ENCODE measurements at places on chromosomes 7 and 10.

DNA sequence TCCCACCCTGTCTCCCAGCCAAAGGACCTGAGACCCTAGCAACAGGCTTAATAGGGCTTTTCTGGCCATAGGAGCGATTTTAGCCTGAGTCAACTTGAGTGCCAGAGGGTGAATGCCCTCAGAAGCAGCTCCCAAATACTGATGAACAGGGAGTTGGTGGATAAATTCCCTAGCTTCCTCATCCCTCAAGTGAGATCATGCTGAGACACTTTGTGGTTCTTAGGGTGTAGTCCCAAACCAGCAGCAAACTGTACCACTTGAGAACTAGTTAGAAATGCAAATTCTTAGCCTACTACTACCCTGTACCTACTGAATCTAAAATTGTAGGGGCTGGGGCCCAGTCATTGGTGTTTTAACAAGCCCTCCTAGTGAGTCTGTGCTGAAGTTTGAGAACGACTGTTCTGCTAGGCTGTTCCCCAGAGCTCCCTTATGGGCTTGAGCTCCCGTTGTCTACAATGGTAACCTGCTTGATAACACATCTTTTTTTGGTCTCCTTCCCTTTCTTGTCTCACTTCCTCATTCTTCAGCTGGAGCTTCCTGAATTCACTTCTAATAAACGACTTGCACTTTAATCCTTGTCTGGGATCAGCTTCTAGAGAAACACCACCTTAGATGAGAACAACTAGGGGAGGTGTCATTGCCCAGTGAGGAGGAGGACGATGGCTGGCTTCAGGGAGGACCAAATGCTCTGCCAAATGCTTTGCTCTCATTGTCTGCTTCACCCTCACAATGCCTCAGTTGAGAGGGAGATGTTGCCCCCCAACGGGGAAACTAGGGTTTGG is 18.2 kb upstream of the CDH23 start:
- peak; percentile 75 for DNase-seq

DNA sequence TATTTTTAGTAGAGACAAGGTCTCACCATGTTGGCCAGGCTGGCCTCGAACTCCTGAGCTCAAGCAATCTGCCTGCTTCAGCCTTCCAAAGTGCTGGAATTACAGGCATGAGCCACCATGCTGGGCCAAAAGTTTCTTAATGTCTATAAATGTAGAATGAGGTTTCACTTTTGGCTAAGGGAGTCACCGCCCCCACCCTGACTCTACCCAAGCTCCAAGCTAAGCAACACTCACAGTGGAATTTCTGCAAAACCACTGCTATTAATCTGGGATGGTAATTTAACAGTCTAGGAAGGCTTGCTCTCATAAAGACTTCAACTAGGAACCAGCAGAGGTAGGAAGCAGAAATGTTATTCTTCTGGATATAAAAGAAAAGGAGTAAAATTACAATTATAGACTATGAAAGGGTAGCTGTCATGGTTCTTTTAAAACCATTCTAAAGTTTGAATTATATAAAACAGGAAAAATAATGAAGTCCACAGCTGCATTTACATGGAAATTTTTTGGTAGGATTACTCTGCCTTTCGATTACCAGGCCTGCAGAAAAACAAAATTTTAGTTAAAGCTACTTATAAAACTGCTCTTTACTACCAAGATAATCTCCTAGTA is 211.6 kb downstream of the SFMBT2 start:
- DNase-seq, result peak; percentile 49

DNA sequence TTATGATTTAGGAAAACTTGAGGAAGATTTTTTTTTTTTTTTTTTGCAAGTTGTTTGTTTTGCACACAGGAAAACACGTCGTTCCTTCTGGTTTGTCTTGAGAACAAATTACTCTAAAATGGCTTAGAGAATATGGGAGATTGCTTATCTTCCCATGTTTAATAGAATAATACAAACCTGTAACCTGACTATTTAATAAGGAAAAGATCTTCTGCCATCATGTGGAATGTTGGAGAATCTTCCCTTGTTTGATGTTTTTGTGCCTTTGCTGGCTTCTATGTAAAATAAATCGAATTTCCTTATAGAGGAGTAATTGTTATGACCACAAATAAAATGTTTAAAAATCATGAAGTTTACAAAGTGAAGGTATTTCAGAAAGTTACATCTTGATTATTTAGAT is 818.8 kb downstream of the GATA3 start:
- DNase-seq, result no peak

DNA sequence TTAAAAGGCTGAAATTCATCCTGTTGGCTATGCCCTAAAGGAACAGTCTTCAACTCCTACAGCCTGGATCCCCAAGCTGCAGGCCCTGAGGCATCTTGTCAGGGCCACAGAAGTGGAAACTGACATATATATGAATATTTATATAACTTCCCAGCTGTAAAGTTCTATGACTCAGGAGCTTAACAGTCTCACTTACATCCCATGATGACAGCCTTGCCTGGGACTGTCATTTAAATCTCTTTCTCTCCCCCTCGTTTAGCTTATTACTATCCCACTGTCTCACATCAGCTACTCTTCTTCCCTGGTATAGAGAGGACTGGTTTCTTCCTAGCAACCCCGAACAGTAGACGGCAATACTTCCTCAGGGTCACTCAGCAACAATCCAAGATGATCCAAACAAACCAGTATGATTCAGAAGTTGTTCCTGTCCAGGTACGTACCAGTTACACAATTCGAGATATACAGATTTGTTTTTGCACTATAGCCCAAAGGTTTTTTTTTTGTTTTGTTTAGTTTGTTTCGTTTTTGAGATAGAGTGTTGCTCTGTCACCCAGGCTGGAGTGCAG is 22.7 kb downstream of the KIAA1549 start:
- DNase-seq, result no peak

DNA sequence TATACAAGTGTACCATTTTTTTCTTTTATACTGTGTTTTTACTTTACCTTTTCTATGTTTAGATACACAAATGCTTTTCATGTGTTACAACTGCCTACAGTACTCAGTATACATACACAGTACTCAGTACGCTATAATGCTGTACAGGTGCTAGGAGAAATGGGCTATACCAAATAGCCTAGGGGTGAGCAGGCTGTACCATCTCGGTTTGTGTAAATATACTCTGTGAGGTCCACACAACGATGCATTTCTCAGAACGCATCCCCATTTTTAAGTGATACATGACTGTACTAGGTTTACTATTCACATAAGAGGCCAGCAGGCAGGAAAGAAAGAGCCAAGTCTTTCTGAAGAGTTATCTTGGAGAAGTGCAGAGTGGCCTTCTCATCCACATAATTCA is 426.4 kb upstream of the MTPN start:
- no peak for DNase-seq

- DNase-seq, result no peak
These were observed 35.2 kb downstream of the UBTD1 start for GRCh38 chr10:97533888-97534287.

GRCh38 chr10:131616040-131616439 is 284.8 kb upstream of the PPP2R2D start:
- DNase-seq, result no peak

DNA sequence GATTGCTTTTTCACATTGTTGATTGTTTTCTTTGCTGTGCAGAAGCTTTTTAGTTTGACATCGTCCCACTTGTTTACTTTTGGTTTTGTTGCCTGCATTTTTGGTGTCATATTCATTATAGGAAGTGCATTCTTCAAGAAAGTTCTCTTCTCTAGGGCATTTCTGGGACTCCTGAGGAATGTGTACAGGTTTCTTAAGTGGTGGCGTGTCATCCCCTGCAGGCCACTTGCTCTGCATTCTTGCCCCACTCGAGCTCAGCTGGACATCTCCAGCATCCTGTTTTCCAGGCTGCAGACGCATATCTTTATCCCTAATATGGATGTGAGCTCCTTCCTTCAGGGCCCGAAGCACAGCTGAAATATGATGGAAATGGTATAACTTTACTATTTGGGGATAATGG is 255.6 kb upstream of the HABP2 start:
- no peak for DNase-seq

DNA sequence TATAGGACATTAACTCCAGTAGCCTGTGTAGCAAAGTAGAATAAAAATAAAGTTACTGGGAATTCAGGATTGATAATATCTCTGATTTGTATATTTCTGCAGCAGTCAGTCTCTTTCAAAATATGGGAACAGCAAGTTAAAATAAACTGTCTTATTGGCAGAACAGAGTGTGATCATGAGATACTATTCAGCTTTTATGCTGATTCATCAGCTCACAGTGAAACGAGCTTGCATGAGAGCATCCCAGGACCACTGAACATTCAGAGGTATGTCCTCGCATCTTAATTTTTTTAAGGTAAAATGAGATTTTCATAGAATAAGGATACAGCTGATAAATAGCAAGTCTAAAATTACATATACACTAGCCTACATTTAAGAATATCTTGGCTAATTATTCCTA is 282.5 kb upstream of the MYO3A start:
- DNase-seq, result no peak

DNA sequence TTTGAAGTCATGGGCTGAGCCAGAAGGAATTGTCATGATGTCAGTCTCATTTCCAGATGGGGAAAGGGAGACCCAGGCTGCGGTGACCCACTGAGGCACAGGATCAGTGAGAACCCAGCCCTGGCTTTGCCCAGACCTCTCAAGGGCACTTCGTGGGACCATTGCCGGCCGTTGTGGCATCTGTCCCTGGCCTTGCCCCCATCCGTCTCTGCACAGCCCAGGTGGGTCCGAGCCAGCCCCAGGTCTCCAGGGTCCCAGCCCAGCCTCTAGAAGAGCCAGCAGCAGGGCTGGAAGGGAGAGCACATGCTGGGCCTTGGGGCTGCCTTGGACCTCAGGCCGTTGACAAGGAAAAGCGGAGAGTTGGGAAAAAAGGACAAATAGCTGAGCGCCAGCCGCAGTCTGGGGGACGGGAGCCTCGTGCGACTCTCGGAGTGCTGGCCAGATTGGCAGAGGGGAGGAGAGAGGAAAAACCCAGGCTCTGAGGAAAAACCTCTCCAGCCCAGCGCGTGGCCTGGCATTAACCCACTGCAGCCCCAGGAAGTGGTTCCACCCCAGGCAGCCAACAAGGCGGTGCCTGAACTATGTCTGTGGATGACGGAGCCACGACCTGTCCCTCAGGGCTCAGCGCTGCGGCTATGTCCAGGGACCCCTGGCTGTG is 30.2 kb downstream of the GRIFIN start:
- no peak for DNase-seq

- no peak for DNase-seq
These were observed 79.5 kb upstream of the FAM133B start for GRCh38 chr7:92669616-92670165.

DNA sequence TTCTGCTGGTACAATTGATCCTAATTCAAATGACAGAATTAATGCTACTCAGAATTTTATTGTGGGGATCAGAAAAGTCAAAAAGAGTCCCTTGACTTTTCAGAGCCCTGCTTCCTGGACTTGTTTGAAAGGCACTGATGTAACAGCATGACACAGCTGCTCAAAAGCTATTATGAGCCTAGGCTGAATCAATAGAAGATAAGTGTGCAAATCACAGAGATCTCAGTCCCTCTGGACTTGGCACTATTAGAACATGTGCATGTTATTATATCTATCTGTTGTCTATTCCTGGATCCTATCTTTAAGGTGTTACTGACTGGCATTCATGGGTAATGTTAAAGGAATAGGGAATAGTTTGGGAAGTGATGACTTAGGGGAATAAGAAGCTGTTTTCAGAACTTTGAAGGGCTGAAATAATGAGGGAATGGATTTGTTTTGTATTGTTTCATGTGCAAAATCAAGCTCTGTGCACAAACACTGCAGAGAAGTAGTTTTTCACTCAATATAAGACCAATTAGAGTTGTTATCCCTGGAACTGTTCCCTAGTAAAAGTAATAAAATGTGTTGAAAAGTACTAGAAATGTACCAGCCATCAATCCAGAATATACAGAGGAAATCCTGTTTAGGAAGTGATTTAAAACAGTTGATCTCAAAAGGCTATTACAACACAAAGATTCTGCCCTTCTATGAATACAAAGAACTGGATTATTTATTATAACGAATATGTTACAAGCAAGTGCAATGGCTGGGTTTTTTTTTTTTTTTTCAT is 814.9 kb upstream of the C7orf33 start:
- no peak for DNase-seq

- no peak for DNase-seq
These were observed 64.6 kb upstream of the MACROH2A2 start for GRCh38 chr10:69988094-69988493.

- DNase-seq, result no peak
These were observed 104.1 kb upstream of the PCBD1 start for GRCh38 chr10:70992436-70992835.

DNA sequence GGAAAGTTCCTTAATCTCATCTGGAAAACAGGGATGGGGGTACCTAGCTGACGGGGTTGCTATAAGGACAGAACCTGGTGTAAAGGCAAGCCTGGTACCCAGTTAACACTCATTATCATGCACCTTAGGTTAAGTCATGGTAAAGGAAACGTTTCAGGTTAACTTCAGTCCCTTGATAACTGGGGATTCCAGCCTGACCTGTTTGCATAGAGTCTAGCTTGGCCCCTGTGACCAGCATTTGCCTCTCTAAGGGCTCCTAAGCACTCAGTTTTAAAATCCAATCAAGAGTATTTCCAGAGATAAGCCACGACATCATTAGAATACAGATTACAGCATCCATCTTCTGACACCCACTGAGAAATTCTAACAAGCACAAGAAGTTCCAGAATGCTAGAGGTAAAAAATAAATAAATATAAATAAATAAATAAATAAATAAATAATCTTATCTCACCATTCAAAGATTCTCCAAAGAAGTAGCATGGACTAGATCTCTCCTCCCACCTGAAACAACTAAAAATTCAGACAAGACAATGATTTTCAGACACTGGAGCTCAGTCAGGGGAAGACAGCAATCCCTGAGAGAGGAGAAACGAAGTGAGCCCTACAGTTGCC is 184.6 kb downstream of the KCNMA1 start:
- no peak for DNase-seq

- no peak for DNase-seq
These were observed 520 bp downstream of the ELAPOR2 start for GRCh38 chr7:87058744-87059524.

GRCh38 chr7:130440527-130441365 is at the start of gene CEP41:
TSS of gene CEP41 (minus strand) at chr7:130441016. CDS start at chr7:130440966, 50 bp downstream.
- peak; percentile 93 for DNase-seq

DNA sequence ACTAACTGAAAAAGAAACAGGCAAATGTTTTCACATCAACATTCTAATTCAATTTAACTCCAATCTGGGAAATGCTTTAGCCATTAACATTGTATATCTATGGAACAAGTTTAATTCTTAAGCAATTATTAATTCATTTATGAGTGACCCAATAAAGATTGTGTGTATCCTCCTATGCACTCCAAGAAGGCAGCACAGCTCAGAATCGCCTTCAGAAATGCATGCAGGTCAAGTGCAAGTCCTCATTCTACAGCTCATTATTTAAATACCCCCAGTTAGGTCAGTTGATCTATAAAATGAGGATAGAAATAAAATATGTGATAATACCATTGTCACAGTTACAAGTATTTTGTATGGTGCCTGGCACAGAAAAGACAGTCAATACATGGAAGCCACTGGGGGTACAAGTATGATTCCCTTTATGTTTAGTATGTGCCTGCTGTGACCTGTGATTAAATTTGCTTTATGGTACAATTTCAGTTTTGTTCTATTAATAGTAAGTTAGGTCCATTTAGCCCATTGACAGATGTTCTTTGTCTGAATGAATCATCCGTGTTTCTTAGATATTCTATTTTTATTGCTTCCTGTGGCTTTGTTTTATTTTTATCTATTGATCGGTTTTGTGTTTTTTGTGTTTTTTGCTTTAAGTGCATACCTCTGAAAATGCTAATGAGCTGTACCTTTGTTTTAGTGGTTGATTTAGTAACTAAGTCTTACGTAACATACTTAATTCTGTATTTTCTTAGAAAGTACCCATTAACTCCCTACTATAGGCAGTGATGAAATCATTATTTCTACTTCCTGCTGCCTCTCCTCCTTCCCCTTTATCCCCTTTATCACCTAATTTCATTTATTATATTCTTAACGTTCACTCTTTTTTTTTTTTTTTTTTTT is 42.8 kb downstream of the CPXM2 start:
- peak; percentile 15 for DNase-seq

Measured in inflammatory macrophage treated with lipopolysaccharide for 4 hours (primary cell).